ENCODE measurements at places on chromosomes 13 and 19. TPM values are rescaled to one million over a fixed set of nuclear protein-coding genes. Genes with fewer than 3 reads are reported as not detected.

Gene RNF225
- total RNA-seq, result not detected

Gene ADGRE1
- 15.0 TPM for total RNA-seq

Gene PTH2
- not detected for total RNA-seq

Gene SIGLEC9
- not detected for total RNA-seq

Gene WDR62
- 8.5 TPM for total RNA-seq

Gene PRMT1
- 432 TPM for total RNA-seq

Gene CCNA1
- 8.1 TPM for total RNA-seq

Gene GSX1
- not detected for total RNA-seq

DNA sequence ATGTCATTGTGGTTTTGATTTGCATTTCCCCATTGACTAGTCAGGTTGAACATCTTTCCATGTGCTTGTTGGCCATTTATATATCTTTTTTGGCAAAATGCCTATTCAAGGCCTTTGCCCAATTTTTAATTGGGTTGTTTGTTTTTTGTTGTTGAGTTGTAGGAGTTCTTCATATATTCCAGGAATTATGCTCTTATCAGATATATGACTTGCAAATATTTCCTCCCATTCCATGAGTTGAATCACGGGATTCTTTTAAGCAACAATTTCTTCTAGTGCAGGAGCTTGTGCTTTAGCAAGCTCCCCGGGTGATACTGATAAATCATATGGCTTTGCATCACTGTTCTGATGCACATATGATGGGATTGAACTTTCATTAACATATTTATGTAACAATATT, 47.0 kb upstream of the FLT1 start:
- DNase-seq, result no peak

DNA sequence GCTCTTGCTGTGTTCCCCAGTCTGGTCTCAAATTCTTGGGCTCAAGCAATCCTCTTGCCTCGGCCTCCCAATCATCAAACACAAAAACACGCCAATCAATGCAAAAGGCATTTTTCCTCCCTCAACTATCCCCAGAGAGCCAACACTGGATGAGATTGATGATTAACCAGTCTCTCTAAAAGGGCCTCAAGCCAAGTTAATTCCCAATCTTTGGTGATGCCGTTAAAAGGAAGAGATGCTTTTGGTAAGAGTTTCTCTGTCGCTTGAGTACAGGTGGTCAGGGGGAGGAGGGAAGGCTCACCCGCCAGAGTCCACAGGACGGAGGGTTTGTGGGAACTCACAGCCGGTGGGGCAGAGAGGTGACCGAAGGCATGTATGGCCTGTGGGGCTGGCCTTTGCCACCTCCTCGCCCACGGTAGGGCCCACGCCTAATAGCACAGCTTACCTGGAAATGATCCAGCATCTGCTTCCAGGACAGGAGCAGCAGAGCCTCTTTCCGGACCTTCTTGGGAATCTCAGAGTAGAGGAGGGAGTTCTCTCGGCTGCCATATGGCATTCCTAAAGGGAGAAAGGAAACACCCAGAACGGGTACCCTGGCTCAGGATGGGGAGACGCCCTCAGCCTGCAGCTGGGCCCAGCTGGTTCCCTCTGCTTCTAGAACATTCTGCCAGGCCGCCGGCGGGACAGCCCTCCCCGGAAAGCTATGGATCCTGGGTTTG, 18.1 kb downstream of the DPP9 start:
- DNase-seq, result no peak

DNA sequence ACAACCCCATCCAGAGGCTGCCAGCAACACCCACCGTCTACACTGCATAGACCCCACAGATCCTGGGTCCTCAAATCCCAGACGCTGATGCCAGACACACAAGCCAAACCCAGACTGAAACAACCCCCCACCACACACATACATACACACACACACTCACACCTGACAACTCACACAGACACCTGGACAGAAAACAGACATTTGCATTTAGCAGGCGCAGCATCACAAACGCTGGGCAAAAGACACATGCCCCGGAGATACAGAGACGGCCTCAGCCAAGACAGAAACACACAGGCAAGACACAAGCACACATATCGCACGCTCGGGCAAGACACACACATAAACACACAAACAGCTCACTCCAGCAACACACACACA, 1.3 kb downstream of the BBC3 start:
- DNase-seq, result peak; percentile 51

DNA sequence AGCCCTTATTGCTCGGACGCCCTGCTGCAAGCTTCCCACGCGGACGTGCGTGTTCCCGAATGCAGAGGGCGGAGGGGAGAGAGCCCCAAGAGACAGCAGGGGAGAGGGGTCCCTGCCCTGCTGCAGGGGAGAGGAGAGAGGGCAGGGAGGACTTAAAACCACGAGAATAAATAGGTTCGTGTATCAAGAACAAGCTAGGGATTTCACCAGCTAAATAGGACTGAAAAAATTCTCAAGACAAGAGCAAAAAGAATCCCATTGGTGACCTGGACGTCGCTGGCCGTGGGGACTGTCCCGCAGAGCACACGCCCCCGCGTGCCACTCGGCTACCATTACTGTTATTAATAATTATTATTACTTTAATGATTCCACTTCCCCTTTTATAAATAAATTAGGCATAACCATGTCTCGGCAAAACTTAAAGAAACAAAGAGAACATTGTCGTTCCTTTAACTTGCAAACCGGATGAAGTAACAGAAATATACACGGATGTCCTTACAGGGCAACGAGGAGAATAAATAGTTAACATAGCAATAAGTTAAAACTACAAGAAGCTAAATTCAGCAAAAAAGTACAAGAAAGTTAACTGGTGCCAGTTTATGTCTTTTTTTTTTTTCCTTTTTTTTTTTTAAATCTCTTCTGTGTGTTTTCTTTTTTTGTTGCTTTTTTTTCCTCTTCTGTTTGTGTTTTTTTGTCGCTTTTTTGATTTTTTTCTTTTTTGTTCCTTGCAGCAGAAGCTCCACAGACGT, 16.6 kb downstream of the PRKCSH start:
- no peak for DNase-seq

DNA sequence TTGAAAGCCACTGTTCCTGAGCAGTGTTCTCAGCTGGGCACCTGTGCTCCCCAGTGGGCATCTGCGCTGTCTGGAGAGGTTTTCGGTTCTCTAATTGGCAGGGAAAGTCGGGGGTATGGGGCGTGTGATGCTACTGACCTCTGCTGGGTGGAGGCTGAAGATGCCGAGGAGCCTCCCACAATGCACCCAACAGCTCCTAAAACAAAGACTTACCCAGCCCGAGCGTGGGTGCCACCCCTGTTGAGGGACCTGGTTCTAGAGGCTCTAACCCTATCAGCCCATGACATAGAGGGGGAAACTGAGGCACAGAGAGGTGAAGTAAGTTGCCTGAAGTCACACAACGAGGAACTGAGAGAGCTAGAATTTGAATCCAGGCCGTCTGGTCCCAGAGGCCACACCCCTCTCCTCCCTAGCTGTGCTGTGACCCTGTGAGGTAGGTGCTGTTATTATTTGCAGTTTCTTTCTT, 2.3 kb downstream of the SPACA4 start:
- DNase-seq, result no peak

DNA sequence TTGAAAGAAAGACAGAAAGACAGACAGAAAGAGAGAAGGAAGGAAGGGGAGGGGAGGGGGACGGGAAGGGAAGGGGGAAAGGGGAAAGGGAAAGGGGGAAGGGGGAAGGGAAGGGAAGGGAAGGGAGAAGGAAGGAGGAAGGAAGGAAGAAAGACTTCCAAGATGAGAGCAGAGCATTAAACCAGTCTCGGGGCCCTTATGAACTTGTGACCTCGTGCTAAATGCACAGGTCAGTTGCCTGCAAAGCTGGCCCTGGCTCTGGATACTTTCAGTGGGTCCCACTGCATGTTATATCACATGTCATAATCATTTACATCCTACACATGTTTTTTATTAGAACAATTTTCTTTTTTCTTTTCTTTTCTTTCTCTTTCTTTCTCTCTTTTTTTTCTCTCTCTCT, 24.2 kb upstream of the ABCC4 start:
- DNase-seq, result no peak

DNA sequence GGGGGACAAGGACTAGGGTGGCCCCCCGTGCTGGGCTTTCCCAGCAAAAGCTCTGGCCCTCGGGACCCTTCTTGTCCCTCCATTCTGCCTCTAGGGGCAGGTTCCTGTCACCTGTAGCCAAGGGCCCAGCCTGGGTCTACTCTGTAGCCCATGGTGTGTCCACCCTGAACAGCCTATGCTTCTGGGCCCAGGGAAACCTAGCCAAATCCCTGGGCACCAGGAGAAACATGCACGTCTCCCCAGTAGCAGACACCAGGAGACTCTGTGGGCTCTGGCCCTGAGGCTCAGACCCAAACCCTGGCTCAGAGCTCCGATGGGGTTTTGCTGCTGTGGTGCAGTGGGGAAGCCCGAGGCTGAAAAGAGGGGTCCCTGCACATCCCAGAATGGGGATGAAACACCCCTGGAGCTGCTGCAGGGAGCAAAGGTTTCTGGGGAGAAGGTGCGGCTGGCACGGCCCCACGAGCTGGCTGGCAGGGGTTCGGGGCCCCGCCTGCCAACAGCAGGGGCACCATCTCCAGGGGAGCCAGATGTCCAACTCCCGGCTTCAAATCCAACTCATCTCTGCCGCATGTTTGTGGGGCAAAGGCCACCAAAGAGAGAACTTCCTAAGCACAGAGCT, 18.2 kb downstream of the CEBPG start:
- DNase-seq, result no peak

DNA sequence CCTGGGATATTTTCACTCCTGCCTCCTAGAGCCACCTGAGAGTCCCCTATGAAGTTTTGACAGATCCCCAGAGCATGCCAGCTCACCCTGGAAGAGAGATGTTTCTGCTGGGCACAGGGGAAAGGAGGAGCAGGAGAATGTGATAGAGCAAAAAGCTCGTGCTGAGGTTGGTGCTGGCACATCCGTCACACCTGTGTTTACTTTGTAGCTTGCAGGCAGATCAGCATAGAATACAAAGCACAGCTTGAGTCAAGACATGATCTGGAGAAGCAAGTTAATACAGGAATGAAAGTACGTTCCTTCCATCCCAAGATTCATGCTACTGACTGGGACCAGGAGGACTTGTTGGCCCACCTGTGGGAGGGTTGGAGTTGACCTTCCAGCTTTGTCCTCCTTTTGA, 46.1 kb downstream of the HSPH1 start:
- no peak for DNase-seq

GRCh38 chr13:109209526-109209925, 576.9 kb downstream of the IRS2 start:
- no peak for DNase-seq

- no peak for DNase-seq
Measured at GRCh38 chr19:35693422-35693821, 10.9 kb upstream of the ZBTB32 start.

DNA sequence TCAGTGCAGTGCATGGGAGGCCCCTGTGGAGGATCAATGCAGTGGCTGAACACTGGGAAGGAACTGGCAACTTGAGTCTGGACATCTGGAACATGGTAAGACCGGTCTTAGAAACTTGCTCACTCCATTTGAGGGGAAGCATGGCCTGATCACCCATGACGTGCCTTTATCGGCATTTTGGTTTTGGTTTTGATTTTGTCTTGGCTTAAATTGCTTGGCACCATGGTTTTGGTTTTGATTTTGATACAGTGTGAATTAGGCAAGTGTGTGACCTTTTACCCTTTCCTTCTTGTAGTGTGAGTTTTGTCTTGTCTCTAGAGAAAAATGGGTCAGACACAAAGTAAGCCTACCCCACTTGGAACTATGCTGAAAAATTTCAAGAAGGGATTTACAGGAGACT, 77.3 kb downstream of the ZNF486 start:
- no peak for DNase-seq

DNA sequence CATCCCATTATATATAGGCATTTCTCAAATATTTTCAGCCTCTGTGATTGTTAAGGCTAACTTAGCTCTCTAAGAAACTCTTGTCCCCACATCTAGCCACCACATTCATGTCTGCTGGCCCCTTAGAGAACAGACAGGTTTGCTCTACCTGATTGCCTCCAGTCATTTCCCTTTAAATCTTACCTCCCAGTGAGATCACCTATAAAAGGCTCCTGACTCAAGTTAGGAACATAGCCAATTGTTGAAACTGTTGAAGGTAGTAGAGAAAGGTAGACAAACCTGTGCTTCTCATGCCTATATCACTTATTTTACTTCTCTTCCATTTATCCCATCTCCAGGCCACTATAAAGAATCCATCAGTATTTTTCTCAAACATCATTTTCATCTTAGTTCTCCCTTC, 771.4 kb downstream of the DIAPH3 start:
- no peak for DNase-seq

- no peak for DNase-seq
Measured at GRCh38 chr19:45578861-45579260, 5.7 kb downstream of the OPA3 start.

DNA sequence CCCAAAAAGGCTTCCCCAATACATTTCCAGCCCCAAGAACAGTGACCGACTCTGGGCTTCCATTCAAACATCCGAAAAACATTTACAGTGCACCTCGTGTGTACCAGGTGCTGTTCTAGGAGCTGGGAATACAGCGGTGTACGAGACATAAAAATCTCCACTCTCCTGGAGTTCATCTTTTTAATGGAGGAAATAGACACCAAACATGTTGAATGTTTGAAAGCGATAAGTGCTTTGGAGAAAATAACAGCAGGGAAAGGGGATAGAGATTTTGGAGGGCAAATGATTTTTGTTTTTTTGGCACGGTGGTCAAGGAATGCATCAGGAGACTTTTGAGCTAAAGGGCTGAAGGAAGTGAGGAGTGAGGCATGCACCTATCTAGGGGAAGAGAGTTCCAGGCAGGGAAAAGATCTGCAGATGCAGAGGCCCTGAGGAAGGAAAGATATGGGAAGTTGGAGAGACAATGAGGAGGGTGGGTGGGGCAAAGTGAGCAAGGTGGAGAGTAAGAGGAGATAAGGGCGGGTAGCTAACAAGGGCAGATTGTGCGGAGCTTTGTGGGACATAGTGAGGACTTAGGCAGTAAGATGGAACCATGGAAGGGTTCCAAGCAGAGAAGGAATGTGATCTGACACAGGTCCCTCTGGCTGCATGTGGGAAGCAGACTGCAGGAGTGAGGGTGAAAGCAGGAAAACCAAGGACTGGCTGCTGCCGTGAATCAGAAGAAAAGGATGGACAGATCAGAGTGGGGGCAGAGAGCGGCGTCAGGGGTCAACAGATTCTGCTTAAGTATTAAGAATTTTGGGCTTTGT, 703 bp upstream of the FBL start:
- DNase-seq, result no peak

GRCh38 chr19:13098277-13099072, 4.2 kb downstream of the LYL1 start:
- DNase-seq, result no peak

- DNase-seq, result no peak
Measured at GRCh38 chr13:62094932-62095331, 679.3 kb upstream of the PCDH20 start.

DNA sequence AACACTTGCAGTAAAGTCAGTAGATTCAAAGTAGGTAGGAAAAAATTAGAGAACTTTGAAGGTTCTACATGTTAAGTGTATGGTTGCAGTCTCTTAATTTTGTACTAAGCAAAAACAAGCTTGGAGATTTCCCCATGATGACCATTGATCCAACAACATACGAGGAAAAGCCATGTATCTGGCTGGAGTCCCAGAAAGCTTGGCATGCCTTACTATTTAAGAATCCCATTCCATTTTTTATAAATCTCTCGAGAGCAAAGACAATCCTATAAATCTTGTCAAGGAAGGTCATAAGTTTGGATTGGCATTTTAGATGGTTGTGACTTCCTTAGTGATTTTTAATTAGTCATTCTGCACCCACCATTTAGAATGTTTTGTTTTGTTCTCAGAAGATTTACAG, 495.9 kb downstream of the GPC5 start:
- DNase-seq, result no peak

- DNase-seq, result no peak
Measured at GRCh38 chr19:42117076-42117475, 15.2 kb downstream of the POU2F2 start.
